ENCODE measurements at places on chromosomes 3 and 15.

DNA sequence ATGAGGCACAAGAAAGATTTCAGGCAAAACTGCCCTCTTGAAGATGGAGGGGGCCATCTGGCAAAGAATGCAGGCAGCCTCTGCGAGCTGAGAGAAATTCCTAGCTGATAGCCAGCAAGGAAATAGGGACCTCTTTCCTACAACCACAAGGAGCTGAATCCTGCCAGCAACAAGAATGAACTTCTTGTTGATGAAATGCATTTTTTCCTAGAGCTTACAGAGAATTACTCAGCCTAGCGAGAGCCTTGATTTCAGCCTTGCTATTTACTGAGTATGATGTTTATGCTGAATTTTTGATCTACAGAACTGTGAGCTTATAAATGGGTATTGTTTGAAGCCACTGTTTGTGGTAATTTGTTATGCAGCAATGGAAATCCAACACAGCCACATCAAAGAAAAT, 148.5 kb upstream of the NAALADL2 start:
- DNase-seq: no peak

GRCh38 chr15:53978253-53978906, at the start of gene UNC13C:
Gene UNC13C, plus strand, starts transcription at chr15:53978441. Its CDS starts 34,463 bp downstream, at chr15:54012904.
- DNase-seq: no peak

GRCh38 chr3:480070-480469, 283.5 kb downstream of the CHL1 start:
- DNase-seq: no peak

DNA sequence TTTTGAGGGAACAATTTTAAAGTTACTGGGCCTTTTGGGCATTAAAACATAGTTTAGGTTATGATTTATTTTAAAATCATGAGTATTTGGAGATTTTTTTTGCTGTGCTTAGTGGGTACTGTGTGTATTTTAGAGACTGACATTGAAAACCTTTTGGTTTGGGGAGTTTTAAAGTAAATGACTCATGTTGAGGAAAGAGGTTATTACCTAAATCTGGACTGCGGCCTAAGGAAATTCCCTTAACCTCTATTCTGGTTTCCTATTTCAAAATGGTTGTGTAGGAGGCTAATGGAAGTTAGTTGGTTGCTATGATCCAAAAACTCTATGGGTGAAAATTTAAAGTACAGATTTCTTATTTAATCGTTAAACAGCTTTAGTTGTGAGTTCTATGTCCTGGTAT, 57.3 kb upstream of the DPH6 start:
- no peak for DNase-seq

- DNase-seq: no peak
Measured at GRCh38 chr3:147921051-147921450, 511.9 kb downstream of the ZIC1 start.

DNA sequence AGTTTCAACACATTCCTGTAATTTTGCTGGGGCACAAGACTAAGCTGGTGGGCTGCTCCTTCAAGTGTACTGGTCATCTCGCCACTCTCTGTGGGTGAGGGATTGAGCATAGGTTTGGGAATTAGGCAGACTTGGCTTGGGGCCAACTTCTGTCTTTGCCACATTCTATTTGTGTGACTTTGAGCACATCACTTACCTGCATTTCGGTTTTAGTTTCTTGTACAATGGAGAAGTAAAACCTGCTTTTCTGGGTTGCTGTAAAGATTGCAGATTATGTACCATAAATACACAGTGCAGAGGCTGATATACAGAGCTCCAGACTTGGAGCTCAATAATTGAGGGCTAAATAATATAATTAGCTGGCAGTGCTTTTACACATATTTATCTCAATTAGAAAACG, 162.1 kb downstream of the C3orf38 start:
- no peak for DNase-seq

- no peak for DNase-seq
Measured at GRCh38 chr15:67413770-67414390, 107.1 kb upstream of the C15orf61 start.

- DNase-seq: no peak
Measured at GRCh38 chr15:41861736-41862356, 23.2 kb downstream of the PLA2G4B start.

DNA sequence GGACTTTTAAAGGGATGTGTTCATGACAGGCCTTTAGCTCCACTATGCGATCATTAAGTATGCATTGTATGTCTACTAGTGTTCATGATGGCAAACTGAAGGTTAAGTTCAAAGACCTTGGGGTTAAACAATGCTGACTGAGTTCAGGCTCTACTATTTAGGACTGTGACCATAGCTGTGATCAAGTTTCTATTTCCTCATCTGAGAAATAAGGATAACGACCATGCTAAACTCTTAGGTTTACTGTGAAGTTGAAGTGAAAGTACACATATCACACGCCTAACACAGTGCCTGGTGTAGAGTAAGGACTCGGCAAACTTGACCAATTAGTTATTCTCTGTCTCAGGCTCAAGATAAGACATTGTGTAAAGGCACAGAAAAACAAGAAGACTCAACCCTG, 243.2 kb downstream of the MBNL1 start:
- no peak for DNase-seq

GRCh38 chr3:47159820-47160219, 4.1 kb downstream of the SETD2 start:
- DNase-seq: no peak

- no peak for DNase-seq
Measured at GRCh38 chr3:76310667-76311066, 525.3 kb upstream of the ZNF717 start.

DNA sequence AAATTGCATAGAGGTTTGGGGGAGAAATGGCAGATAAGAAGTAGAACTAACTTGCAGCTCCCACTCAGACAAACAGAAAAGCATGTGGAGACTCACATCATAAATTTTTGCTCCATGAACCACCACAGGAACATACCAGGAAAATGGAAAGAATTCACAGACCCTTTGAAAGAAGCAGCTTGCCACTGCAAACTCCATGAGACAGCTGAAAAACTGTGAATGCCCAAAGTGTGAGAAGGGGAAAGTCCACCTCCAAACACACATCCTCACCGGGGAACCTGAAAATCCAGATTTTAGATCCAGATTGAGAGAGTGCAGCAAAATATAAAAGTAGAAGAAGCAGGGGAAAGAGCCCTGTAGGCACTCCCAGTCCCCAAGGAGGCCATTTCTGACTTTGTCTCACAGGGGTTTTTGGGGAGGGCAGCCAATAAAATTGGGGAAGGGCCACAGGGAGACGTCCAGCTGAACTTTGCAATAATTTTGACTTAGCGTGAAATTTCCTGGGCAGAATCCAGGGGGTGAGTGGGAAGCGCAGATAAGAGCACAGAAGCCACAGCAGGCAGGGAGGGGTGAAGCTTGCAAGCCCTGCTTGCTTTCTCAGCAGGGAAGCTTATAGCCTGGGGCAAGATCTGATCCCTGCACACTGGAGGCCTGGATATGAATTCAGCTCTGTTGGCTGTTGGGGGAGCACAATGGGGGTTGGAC, 183.4 kb upstream of the UBE2E2 start:
- no peak for DNase-seq

GRCh38 chr3:123423031-123423430, 25.9 kb downstream of the ADCY5 start:
- DNase-seq: no peak

DNA sequence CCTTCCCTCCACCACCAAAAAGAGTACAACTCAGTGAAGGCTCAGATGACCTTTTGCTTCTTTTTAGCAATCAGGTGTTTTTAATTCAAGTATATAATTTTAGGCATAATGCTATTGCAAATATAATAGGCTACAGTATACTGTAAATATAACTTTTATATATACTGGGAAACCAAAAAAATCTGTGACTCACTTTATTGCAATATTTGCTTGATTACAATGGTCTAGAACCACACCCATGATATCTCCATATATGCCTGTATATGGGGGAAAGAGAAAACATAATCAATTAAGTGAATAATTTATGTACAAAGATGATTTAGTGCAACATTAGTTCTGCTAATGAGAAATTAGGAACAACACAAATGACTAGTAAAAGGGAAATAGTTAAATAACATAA, 134.3 kb downstream of the TLE3 start:
- no peak for DNase-seq

GRCh38 chr3:169846458-169847193, 23.1 kb downstream of the LRRC31 start:
- DNase-seq: no peak

- no peak for DNase-seq
Measured at GRCh38 chr3:63791974-63792373, 27.1 kb upstream of the C3orf49 start.

- no peak for DNase-seq
Measured at GRCh38 chr3:194181612-194182529, 45.9 kb downstream of the HES1 start.

DNA sequence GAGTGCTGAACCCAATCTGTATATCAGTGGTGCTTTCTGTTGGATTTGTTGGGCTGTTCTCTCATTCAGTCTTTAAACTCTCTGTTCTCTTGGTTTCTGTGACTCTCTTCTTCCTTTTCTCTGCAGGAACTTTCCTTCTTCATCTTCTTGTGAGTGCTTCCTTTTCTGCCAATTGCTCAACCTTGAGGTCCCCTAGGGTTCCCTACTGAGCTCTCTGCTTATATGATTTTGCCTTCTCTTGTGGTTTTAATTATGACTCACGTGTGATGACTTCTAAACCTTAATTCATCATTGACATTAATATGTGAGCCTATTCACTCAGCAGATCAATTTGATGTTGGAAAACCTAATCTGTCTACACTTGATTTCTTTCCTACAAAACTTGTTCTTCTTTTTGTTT, 39.4 kb downstream of the MOBP start:
- no peak for DNase-seq

DNA sequence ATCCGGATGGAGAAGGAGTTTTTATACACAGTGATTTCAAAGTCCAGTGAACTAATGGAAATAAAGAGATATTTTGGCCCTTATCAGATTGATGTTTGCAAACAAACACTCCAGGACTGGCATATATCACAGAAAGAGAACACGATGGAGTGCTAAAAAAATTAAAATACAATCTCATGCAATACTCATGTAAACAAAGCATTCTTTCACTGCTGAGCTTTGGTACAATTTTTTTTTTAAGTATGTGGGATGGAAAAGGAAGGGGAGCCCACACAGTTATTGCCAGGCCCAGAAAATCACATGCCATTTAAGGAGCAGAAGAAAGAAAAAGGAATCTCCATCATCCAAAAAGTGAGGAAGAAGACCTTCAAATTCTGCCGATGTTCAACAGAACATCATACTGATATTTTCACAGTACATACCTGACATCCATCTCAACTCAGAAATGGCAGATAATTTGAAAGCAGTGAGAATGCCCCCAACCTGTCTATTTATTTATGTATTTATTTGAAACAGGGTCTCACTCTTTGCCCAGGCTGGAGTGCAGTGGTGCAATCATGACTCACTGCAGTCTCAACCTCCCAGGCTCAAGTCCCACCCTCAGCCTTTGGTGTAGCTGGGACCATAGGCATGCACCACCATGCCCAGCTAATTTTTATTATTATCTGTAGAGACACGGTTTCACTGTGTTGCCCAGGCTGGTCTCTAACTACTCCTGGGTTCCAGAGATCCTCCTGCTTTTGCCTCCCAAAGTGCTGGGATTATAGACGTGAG, 107.5 kb upstream of the SLC2A2 start:
- no peak for DNase-seq

DNA sequence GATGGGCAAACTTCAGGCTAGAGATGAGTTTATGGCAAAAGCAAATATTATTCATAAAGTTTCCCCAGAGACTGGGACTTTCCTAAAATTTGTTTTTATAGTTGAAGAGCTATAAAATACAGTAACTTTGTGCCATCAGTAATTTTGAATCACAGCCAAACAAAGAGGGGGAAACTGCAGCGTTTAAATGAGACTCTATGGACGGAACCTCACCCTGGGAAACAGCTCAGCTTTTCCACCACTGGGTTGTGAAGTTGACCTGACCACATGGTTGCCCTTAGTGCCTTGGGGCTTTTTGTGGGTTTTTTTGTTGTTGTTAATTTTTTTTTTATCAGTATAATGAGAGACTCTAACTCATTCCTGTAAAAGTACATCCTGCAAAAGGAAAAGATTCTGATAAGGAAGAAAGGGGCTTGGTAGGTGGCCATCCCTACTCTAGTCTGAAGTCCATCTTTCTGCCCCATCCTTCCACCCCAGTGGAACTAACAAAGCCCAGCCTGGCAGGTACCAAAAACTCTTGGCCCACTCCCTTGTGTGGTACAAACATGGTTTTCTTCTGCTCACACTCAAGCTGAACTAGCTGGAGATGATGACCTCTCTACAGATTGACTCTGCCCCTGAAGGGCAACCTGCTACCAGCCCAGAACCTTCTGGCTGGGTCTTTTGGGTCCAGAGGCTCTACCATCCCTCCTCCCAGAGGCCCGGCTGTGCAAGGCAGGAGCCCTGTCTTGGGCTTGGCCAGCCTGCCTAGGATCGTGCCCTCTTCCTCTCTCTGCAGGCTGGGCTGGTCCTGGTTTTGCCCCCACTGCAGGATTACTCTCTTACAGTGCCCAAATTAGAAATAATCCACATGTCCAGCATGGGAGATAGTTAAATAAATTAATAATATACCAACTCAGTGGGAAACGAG, 41.2 kb downstream of the RLBP1 start:
- no peak for DNase-seq

DNA sequence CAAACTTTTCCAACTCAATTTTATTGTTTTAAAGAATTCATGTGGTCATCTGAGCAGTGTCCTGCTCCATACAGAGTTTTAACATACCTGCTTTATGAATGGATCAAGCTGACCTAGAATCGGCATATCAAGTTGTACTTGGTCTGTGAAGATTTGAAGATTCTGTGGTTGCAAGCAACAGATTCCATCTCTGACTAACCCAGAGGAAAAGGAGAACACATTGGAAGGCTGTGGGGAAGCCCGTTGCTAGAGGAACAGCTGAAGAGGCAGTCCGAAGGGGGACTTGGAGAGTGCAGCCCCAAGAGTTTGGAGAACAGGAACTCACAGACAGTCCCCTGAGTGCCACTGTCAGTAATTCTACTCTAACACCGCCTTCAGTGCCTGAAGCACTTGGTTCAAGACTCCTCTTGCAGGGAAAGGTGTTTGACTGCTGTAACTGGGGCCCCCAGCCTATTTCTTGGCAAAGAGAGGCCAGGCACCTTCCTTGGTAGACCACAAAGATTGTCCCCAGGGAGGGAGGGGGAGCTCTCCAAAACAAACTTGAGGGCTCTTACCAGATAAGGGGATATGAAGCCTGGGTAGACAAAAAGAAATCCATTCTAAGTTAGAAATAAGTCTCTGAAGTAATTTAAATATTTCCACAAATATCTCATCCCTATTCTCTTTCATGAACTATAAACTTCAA, 88.8 kb downstream of the LARS2 start:
- DNase-seq: no peak

DNA sequence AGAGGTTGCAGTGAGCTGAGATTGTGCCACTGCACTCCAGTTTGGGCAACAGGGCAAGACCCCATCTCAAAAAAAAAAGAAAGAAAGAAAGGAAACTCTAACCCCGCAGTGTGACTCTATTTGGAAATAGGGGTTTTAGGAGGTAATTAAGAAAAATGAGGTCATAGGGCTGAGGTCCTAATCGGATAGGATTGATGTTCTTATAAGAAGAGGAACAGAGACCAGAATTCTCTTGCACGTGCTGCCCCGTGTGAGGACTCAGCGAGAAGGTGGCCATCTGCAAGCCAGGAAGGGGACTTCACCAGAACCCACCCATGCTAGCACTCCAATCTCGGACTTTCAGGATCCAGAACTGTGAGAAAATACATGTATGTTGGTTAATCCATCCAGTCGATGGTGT, 25.8 kb downstream of the KLHL6 start:
- DNase-seq: no peak

GRCh38 chr3:112676659-112677234, 35.8 kb upstream of the CCDC80 start:
- peak; percentile 43 for DNase-seq

- DNase-seq: no peak
Measured at GRCh38 chr3:157610876-157611535, 107.8 kb upstream of the VEPH1 start.

All from NCI-H187 (cell line).